Nephron progenitor cell (in vitro differentiated cells): ENCODE measurements at places on chromosomes 3 and 15.
A peak's percentile ranks its signal among the peaks of the same experiment; 100 is the strongest.

- H3K27ac ChIP-seq: peak overlapping the region; percentile 99
- no peaks in the 10 kb centered on the region for H3K27me3 ChIP-seq
- peaks cover 98% of the 10 kb centered on the region for H3K4me1 ChIP-seq
- DNase-seq: no peak
- H3K36me3 ChIP-seq: peaks cover 48% of the 10 kb centered on the region
- peak overlapping the region; percentile 64 for H3K4me3 ChIP-seq
These were observed 10.0 kb downstream of the BMF start for GRCh38 chr15:40098489-40099261.

- no peaks in the 10 kb centered on the region for H3K4me1 ChIP-seq
- H3K4me3 ChIP-seq: no peak overlapping the region
- H3K36me3 ChIP-seq: peaks cover 72% of the 10 kb centered on the region
- no peak overlapping the region for H3K27ac ChIP-seq
- DNase-seq: no peak
These were observed 45.7 kb downstream of the UBP1 start for GRCh38 chr3:33394403-33395054.

GRCh38 chr3:48617559-48617958 lies 4.0 kb downstream of the TMEM89 start:
- peaks cover 6% of the 10 kb centered on the region for H3K27me3 ChIP-seq
- no peak overlapping the region for H3K4me3 ChIP-seq
- H3K4me1 ChIP-seq: peaks cover 18% of the 10 kb centered on the region

- H3K4me3 ChIP-seq: no peak overlapping the region
- peak overlapping the region; percentile 33 for H3K27ac ChIP-seq
- H3K36me3 ChIP-seq: peaks cover 46% of the 10 kb centered on the region
These were observed 83.9 kb upstream of the MYO5C start for GRCh38 chr15:52379395-52380106.

- peaks cover 7% of the 10 kb centered on the region for H3K4me1 ChIP-seq
- no peak overlapping the region for H3K27ac ChIP-seq
- peaks cover 4% of the 10 kb centered on the region for H3K36me3 ChIP-seq
- no peak overlapping the region for H3K4me3 ChIP-seq
These were observed 117.9 kb downstream of the MECOM start for GRCh38 chr3:169545606-169546005.

- peaks cover 42% of the 10 kb centered on the region for H3K4me1 ChIP-seq
- DNase-seq: no peak
- H3K4me3 ChIP-seq: no peak overlapping the region
- H3K36me3 ChIP-seq: no peaks in the 10 kb centered on the region
- H3K27me3 ChIP-seq: no peaks in the 10 kb centered on the region
- no peak overlapping the region for H3K27ac ChIP-seq
These were observed 20.2 kb upstream of the PPP1R2 start for GRCh38 chr3:195563317-195563716.
